ENCODE measurements at places on chromosomes 2 and 18.

- no peaks in the 10 kb centered on the region for H3K27me3 ChIP-seq
- no peak for DNase-seq
Measured at GRCh38 chr2:156110890-156111289, 221.6 kb downstream of the NR4A2 start.

GRCh38 chr2:134308474-134309385 is 54.9 kb downstream of the MGAT5 start:
- no peaks in the 10 kb centered on the region for H3K27me3 ChIP-seq
- no peak overlapping the region for H3K27ac ChIP-seq
- peak; percentile 14 for DNase-seq
- H3K4me3 ChIP-seq, result no peak overlapping the region
- H3K36me3 ChIP-seq, result no peaks in the 10 kb centered on the region

- no peaks in the 10 kb centered on the region for H3K27me3 ChIP-seq
- peak overlapping the region; percentile 98 for H3K27ac ChIP-seq
- peak overlapping the region; percentile 89 for H3K4me3 ChIP-seq
Measured at GRCh38 chr18:51030537-51031258, 685 bp downstream of the SMAD4 start.

DNA sequence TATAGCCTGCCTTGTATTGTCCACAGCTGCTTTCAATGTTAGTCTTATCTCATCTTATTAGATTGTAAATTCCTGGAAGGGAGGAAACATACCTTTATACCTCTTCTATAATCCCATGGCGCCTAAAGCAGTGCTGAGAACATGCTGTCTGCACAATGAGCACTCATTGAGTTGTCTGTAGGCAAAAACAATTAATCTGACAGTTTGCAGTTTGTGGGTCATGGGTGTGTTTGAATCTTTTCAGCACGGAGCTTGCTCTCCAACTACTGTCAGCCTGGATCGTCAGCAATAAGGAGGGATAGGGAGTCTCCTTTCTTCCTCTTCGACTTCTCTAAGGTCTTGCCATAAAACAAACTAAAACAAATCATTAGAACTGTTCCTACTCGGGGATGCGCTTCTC is 26.5 kb upstream of the GREB1L start:
- no peaks in the 10 kb centered on the region for H3K36me3 ChIP-seq
- no peak overlapping the region for H3K27ac ChIP-seq
- DNase-seq, result no peak
- no peaks in the 10 kb centered on the region for H3K27me3 ChIP-seq
- no peaks in the 10 kb centered on the region for H3K4me1 ChIP-seq
- H3K4me3 ChIP-seq, result no peak overlapping the region

- H3K27ac ChIP-seq, result no peak overlapping the region
- H3K4me3 ChIP-seq, result no peak overlapping the region
- no peaks in the 10 kb centered on the region for H3K36me3 ChIP-seq
Measured at GRCh38 chr18:70004696-70005095, 57.0 kb upstream of the CD226 start.

- no peak overlapping the region for H3K27ac ChIP-seq
- DNase-seq, result no peak
- no peaks in the 10 kb centered on the region for H3K36me3 ChIP-seq
- H3K4me3 ChIP-seq, result no peak overlapping the region
- peaks cover 18% of the 10 kb centered on the region for H3K27me3 ChIP-seq
- H3K4me1 ChIP-seq, result peaks cover 8% of the 10 kb centered on the region
Measured at GRCh38 chr2:64295326-64296139, 151.3 kb upstream of the PELI1 start.

DNA sequence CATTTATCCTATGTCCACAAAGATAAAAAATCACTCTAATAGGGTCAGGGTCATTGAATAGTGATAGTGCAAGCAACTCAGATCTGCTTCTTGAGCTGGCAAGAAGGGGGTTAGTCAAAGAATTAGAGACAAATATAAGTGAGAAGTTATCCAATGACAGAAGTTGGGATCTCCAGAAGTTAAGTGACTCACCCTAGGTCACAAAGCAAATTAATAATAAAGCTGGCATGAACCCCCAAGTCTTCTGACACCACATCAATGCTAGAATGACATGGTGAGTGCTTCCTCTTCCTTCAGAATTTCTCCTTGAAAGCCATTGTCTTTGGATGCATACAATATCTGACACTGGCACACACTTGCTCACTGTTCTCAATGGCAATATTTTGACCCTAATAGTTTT is 343.5 kb downstream of the RIT2 start:
- no peaks in the 10 kb centered on the region for H3K36me3 ChIP-seq
- H3K27me3 ChIP-seq, result no peaks in the 10 kb centered on the region
- no peak for DNase-seq
- no peak overlapping the region for H3K4me3 ChIP-seq

GRCh38 chr2:66134138-66134701 is 300.7 kb upstream of the MEIS1 start:
- no peaks in the 10 kb centered on the region for H3K36me3 ChIP-seq
- H3K27me3 ChIP-seq, result no peaks in the 10 kb centered on the region
- no peak for DNase-seq
- H3K4me1 ChIP-seq, result no peaks in the 10 kb centered on the region

DNA sequence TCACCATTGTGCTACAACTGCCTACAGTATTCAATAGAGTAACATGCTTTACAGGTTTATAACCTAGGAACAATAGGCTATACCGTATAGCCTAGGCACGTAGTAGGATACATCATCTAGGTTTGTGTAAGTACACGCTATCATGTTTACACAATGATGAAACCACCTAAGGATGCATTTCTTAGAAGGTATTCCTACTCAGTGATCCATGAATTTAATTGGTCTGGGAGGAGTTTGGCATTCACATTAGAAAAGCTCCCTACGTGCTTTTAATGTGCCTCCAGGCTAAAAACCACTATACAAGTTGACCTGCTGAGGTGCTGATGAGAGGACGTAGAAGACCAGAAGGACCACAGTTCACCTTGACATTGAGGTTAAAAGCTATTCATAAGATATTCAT is 154.5 kb upstream of the LRRTM1 start:
- no peak overlapping the region for H3K27ac ChIP-seq
- DNase-seq, result no peak
- no peak overlapping the region for H3K4me3 ChIP-seq

DNA sequence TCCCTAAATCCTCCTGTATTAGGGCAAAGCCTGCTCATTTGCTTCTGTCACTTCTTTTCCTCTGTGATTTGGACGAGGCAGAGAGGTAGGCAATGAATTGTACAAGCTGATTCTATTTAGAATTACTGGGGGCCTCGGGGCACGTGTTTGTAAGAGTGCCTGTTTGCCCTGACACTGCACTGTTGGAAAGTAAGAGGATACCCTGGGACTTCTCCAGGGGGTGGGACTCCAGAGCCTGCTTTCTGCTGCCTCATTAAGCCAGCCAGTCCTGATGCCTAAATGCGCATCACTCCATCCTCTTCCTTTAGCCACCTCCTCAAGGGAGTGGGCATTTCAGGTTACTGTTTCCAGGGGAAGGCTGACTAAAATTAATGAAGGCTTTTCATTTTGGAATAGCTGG is 134.3 kb downstream of the TDRD15 start:
- H3K4me1 ChIP-seq, result peaks cover 5% of the 10 kb centered on the region
- H3K36me3 ChIP-seq, result no peaks in the 10 kb centered on the region
- DNase-seq, result no peak
- H3K27ac ChIP-seq, result peak overlapping the region; percentile 5
- no peaks in the 10 kb centered on the region for H3K27me3 ChIP-seq
- no peak overlapping the region for H3K4me3 ChIP-seq

DNA sequence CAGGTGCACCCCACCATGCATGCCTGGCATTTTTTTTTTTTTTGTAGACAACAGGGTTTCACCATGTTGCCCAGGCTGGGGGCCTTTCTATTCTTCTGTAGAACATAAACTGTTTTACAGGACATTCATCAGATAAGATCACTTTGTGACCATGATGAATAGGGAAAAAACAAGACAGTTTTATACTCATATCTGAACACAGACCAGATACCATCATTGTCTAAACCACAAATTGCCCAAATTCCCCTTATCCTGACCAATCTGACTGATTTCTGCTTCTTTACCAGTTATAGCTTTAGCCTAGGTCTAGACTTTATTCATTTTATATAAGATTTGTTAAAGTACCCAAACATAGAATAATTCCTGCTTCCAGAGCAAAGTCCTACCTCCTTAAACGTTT is 1699.3 kb upstream of the TMEFF2 start:
- no peak overlapping the region for H3K27ac ChIP-seq
- no peaks in the 10 kb centered on the region for H3K27me3 ChIP-seq
- no peaks in the 10 kb centered on the region for H3K36me3 ChIP-seq
- no peak overlapping the region for H3K4me3 ChIP-seq
- no peaks in the 10 kb centered on the region for H3K4me1 ChIP-seq

- H3K4me1 ChIP-seq, result no peaks in the 10 kb centered on the region
- H3K36me3 ChIP-seq, result no peaks in the 10 kb centered on the region
- no peak for DNase-seq
- H3K27me3 ChIP-seq, result no peaks in the 10 kb centered on the region
Measured at GRCh38 chr2:30736461-30737325, 70.6 kb downstream of the CAPN13 start.

GRCh38 chr18:22924589-22924988 is 8.5 kb upstream of the RBBP8 start:
- H3K27me3 ChIP-seq, result no peaks in the 10 kb centered on the region
- no peak overlapping the region for H3K4me3 ChIP-seq
- H3K36me3 ChIP-seq, result no peaks in the 10 kb centered on the region
- H3K27ac ChIP-seq, result no peak overlapping the region
- H3K4me1 ChIP-seq, result no peaks in the 10 kb centered on the region
- no peak for DNase-seq

DNA sequence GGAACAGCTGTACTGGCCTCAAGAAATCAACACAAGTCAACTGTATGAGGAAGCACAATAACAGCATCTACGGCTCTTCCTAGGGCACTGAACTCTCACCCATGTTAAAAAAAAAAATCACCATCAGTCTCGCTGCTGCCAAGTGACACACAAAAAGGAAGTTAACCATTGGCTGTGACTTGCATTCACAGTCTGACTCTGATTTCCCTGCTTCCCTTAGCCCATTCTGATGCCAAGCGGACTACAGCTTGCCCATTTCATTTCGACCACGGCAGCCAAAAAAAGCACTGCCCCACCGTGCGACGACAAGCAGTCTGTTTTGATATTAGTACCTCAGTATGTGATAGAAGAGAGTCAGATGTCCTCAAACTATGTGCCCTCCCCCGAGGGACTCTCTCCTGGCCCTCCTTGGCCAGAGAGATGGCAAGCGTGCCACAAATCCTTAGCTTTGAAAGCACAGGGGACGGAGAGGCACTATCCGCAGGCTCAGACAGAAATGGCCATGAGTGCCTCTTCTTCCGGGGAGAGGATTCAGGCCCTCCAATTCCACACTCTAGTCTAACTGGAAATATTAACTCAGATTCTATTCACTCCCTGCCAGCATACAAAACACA is 250.0 kb downstream of the TCF4 start:
- H3K27ac ChIP-seq, result no peak overlapping the region
- H3K4me3 ChIP-seq, result peak overlapping the region; percentile 8
- peak; percentile 27 for DNase-seq
- no peaks in the 10 kb centered on the region for H3K36me3 ChIP-seq
- H3K4me1 ChIP-seq, result peaks cover 15% of the 10 kb centered on the region

- DNase-seq, result no peak
- no peaks in the 10 kb centered on the region for H3K36me3 ChIP-seq
- H3K27me3 ChIP-seq, result peaks cover 8% of the 10 kb centered on the region
- peaks cover 4% of the 10 kb centered on the region for H3K4me1 ChIP-seq
Measured at GRCh38 chr2:85716346-85716914, 22.3 kb downstream of the GNLY start.

DNA sequence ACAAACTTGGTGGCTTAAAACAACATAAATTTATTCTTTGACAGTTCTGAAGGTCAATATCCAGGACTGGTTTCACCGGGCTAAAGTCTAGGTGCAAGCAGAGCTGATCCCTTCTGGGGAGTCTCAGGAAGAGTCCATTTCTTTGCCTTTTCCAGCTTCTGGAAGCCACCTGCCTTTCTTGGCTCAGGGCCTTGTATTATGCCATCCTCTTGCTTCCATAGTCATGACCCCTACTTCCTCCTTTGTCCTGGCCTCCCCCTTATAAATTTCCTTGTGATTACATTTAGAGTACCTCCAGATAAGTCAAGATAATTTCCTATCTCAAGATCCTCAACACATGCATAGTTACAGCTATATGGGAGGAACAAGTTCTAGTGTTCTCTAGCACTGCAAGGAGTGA is 1089.5 kb downstream of the LRP1B start:
- no peak overlapping the region for H3K4me3 ChIP-seq
- no peaks in the 10 kb centered on the region for H3K36me3 ChIP-seq
- no peaks in the 10 kb centered on the region for H3K27me3 ChIP-seq

- peaks cover 2% of the 10 kb centered on the region for H3K36me3 ChIP-seq
- peaks cover 5% of the 10 kb centered on the region for H3K4me1 ChIP-seq
- no peaks in the 10 kb centered on the region for H3K27me3 ChIP-seq
Measured at GRCh38 chr18:48753691-48754090, 197.1 kb downstream of the SMAD7 start.

DNA sequence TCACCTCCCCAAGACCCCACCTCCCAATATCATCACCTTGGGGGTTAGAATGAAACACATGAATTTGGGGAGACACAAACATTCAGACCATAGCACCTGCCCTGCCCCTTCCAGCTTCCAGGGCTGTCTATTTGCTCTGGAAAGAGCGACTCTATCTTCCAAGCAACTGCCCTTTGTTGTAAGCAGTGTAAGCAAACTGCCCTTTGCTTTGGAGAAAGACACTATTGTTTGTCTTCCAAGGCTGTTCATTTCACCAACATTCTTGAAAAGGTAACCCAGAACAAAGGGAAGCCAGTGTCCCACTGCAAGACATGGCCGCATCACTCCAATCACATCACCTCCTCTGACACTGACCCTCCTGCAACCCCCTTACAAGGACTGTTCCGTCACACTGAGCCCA is 16.9 kb upstream of the SEH1L start:
- no peak overlapping the region for H3K27ac ChIP-seq
- H3K36me3 ChIP-seq, result no peaks in the 10 kb centered on the region
- H3K27me3 ChIP-seq, result peaks cover 5% of the 10 kb centered on the region
- peaks cover 3% of the 10 kb centered on the region for H3K4me1 ChIP-seq
- no peak for DNase-seq

DNA sequence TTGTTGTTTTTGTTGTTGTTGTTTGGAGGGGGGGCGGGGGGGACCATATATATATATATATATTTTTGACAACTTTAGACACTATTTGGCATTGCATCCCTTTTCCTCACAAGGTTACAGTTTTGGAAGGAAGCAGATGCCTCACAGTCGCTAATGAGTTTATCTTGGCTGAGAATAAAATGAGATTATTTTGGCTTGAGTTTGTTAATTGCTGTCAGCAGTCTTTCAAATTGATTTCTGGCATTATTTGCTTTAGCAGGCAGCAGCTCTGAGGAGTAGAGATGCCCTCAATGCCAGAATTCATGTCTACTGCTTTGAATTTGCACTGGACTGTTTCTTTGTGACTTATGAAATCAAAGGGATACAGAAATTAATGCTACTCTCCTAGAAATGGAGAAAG is 595.2 kb upstream of the HNMT start:
- DNase-seq, result no peak
- no peaks in the 10 kb centered on the region for H3K36me3 ChIP-seq
- no peak overlapping the region for H3K4me3 ChIP-seq
- H3K4me1 ChIP-seq, result no peaks in the 10 kb centered on the region
- H3K27me3 ChIP-seq, result no peaks in the 10 kb centered on the region
